Choroid plexus epithelial cell (primary cell): ENCODE measurements at places on chromosomes 11 and 22.

- no peak for DNase-seq
Measured at GRCh38 chr11:65857500-65857852, 504 bp downstream of the CFL1 start.

- DNase-seq, result peak; percentile 15
Measured at GRCh38 chr11:12981676-12982522, 27.2 kb upstream of the RASSF10 start.

DNA sequence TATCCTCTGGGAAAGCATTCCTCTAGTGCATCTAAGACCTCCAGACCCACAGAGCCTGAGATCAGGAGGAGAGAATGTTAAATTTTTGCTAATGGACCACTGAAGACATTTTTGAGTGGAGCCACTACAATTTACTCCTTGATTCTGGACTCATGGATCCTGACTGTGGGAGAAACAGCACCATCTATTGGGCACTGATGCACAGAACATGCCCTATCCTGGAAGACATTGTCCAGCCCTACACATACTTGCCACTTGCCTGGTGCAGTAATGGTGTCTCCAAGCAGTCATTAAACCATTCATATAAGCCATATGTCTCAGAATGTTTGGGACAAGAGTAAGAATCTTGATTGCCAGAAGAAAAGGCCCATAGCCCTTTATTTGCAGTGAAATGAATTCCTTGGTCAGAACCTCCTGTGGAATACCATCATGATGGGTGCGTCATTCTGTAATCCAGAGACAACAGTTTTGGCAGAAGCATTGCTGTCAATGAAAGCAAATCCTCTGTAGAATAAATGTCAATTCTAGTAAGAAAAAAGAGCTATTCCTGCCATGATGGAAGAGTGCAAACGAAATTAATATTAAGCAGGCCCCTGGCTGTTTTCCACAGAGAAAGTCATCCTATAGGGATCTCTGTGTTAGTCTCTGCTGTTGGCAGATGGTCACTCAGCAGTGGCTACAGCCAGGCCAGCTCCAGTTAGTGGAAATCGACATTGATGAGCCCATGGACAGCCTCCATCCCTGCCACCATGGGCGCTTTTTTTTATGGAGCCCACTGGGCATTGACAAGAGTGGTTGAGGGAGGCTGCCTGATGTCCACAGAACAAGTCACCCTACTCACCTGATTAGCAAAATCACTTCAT is 43.5 kb downstream of the GGTLC2 start:
- peak; percentile 84 for DNase-seq

- DNase-seq, result no peak
Measured at GRCh38 chr11:17294033-17294432, 17.5 kb downstream of the NUCB2 start.
